ENCODE measurements at places on chromosomes 7 and 10. TPM values are rescaled to one million over a fixed set of nuclear protein-coding genes. Genes with fewer than 3 reads are reported as not detected.

Gene PDLIM1
- total RNA-seq: 19.9 TPM

Gene RAB18
- total RNA-seq: 88.4 TPM

Gene TAC1
- total RNA-seq: not detected

Gene ITGA8
- total RNA-seq: not detected

Gene CXCL12
- under 0.01 TPM for total RNA-seq

Gene ASB10
- total RNA-seq: not detected

Gene APBB1IP
- total RNA-seq: 38.0 TPM

Gene CYP3A4
- total RNA-seq: not detected

Gene ATRNL1
- 0.21 TPM for total RNA-seq

Data from mononuclear cell (primary cell).